ENCODE measurements at places on chromosomes 7 and 10. TPM values are rescaled to one million over a fixed set of nuclear protein-coding genes. Genes with fewer than 3 reads are reported as not detected.

DNA sequence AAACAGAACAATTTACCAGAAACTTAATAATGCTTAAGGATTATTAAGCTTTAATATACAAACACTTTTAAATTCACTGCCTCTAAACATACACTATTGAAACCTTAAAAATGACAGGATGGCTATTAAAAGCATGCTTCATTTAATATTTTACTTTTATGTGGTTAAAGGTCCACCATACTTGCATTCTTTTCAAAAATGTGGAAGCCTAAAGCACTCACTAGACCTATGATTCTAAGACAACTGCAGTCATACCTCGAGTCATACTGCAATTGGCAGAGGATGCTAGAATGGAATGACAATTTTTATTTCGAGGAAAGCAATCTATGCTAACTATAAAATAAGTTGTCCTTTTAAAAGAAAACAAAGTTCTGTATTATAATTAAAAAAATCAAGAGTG lies 85.3 kb downstream of the PIP4K2A start:
- no peak for DNase-seq

- no peak for DNase-seq
Observed at GRCh38 chr10:33120275-33120674, 162.2 kb upstream of the ITGB1 start.

GRCh38 chr7:30330134-30331111 lies 46.0 kb downstream of the ZNRF2 start:
- peak; percentile 62 for DNase-seq

The PSD gene
- 3.5 TPM for total RNA-seq

The HOXA6 gene
- not detected for total RNA-seq

The CROT gene
- total RNA-seq, result 7.7 TPM

The VWDE gene
- 4.9 TPM for total RNA-seq

The TFEC gene
- 0.97 TPM for total RNA-seq
